ENCODE measurements at places on chromosomes 16 and 17.
A peak's percentile ranks its signal among the peaks of the same experiment; 100 is the strongest.

DNA sequence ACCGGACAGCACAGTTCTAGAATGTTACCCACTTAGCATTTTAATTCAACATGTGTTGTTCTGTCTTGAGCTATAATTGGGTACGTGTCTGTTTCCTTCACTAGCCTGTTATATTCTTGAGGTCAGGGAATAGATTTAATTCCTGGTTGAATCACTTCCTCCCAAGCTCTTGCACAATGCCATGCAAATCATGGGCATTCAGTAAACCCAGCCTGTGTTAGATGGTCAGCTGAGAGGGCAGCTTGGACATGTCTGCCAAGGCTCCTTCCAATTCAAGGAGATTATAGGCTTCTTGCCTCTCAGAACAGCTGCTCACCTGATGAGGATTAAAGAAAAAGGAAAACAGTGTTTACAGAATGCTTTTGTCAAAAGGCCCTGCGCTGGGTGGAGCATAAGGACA, 12.6 kb downstream of the C1QTNF1 start:
- DNase-seq = no peak

- DNase-seq = no peak
These were observed 4.5 kb upstream of the JPT2 start for GRCh38 chr16:1673424-1674151.

DNA sequence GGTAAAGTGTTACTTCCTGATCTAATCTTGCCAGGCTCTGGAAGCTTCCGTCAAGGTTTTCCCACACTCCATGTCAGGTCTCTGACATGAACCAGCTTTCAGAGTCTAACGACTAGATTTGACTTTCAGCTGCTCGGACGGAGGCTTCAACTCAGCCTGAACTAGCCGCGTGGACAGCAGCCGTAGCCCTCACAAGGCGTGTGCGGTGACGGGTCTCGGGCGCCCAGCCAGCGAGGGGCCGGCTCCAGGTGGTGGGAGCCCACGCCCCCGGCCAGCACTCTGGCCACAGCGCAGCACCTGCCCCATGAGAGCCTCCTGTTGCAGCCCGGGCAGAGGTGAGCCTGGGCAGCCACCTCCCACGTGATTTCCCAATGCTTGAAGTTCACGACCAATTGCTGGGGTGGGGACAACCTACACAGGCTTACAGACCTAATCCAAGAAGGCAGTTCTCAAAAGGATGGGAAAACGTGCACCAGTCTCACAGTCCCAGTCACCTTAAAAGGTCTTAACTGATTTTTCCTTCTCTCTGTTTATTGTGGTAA, 45.5 kb downstream of the TBC1D16 start:
- no peak for DNase-seq

- DNase-seq = no peak
These were observed 30.1 kb downstream of the VPS35 start for GRCh38 chr16:46658925-46659324.

DNA sequence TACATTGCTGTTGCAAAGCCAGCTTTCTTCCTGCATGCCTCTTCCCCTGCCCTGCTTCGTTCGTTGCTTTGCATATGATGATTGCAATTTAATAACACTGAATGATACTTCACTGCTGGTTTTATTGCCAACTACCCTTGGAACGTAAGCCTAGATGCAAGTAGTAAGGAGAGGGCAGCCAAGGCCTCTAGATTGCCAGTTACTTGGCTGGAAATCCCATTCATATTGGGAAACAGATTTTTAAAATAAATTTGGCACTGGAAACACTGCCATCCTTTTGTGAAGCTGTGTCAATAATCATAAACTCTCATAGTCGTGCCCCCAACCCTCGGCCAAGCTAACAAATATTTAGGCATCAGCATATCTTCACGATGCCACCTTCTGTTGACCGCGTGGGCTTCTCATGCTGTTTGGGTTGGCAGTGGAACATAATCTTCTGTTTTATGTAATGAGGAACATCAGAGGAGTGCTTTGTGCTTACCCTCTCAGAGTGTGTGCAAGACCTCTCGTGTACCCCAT, 86.5 kb downstream of the MAP2K6 start:
- no peak for DNase-seq

DNA sequence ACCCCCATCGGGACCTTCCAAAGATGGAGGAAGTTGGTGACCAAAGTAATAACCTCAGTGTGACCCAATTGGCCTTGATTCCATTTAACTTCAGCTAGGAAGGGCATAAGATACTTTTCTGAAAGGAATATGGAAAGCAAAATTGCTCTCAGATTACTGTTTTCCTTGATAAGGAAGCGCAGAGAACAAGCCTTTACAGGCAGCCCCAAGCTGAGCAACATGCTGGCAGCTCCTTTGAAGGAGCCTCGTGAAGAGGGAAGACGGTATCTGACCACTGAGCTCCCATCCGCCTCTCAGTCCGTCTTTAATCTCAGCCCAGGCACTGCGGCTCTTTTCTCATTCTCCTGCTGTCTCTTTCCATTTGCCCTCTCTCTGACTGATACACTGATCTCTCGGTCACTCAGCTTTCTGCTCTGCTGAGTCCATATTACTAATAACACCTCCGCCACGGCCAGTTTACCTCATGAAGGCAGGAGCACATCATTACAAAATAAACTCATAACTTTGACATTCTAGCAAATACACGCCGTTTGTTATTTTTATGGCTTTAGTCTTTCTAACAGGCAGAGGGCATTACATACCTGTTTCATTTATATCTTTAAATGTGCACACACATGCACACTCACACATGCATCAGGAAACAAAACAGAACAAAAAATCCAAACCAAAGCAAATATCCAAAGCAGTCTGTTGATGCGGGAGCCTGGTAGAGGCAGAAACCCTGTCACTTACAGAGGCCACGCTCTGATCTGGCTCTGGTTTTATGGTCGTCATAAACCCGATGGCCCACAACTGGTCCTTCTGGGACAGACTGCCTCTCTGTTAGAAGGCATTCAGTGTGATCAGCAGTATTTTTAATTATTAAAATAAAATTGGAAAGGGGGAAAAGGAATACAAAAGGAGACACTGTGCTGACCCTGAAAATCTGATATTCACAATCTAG, 183.2 kb downstream of the AATF start:
- DNase-seq = no peak

DNA sequence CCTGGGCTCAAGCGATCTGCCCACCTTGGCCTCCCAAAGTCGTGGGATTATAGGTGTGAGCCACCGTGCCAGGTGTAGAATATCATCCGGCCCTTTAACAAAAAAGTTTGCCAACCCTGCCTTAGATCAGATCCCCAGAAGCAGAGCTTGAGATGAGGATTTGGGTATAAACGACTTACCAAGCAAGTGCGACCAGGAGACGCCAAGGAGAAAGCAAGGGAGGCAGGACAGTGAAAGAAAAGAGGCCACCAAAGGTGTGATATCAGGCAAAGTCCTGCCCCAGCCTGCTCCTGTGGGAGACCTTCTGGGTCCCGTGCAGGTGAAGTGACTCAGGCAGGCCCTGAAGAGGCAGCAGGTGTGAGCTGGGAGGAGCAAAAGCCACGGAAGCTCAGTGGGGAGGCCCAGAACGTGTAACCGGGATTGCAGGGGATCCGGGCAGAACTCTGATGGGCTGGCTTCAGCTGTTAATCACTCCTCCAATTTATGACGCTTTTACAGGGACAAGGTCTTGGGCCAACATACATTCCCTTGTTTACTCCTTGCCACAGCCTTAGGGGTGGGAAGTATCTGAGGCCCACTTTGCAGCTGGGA, 14.1 kb upstream of the CALB2 start:
- peak; percentile 27 for DNase-seq

GRCh38 chr17:66865151-66865550, 30.2 kb downstream of the CACNG5 start:
- DNase-seq = no peak

GRCh38 chr16:117379-118365, 20.8 kb downstream of the NPRL3 start:
- DNase-seq = peak; percentile 28
